ENCODE measurements at places on chromosomes 3 and 15.

GRCh38 chr15:57607570-57608000 is 15.9 kb downstream of the MYZAP start:
- peak; percentile 25 for DNase-seq

GRCh38 chr3:193310914-193311723 is 67.4 kb downstream of the ATP13A5 start:
- no peak for DNase-seq

DNA sequence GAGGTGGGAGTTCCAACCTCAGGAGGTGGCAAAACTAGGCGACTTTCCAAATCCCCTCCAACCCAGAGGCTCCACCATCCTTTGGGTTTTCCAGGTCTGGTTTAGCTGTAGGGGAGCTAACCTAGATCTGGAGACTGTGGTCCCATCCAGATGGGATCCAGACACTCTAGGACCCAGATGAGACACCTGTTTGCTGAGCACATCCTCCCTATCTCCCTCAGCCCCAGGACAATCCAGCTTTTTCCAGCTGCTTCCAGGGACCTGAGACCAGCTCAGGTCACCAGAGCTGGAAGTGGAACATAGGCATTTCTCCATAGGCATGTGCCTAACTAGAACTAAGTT is 18.2 kb downstream of the CRTAP start:
- DNase-seq = no peak

GRCh38 chr3:164459521-164460151 is 618.7 kb downstream of the SI start:
- peak; percentile 53 for DNase-seq

GRCh38 chr3:155228676-155229075 is 64.8 kb downstream of the STRIT1 start:
- no peak for DNase-seq

Measured in fibroblast of skin of back (primary cell).